ENCODE measurements at places on chromosomes 12 and 14.
A peak's percentile ranks its signal among the peaks of the same experiment; 100 is the strongest.

DNA sequence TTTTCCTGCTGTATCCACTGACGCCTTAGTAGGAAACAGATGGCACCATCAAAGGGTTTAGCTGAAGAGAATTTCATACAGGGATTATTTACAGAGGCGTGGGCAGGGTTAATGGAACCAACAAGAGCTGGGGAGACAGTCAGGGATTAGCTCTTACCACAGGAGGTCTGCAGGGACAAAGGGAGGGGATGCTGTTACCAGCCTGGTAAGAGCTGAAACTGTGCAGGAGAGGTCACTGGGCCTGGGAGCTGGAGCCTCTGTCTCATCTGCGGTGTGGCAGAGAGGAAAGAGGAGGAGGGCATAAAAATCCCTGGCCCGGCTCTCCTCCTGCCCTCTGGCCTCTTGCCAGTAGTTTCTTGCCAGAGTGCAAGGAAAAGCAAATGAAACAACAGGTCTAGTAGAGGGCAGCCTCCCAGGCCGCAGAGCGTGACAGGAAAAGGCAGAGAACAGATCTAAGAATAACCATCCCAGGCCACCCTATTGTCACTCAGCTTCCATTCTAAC is 18.9 kb upstream of the POC1B start:
- DNase-seq: peak; percentile 71

- no peak for DNase-seq
Observed at GRCh38 chr12:52918351-52918750, 13.5 kb upstream of the KRT8 start.

DNA sequence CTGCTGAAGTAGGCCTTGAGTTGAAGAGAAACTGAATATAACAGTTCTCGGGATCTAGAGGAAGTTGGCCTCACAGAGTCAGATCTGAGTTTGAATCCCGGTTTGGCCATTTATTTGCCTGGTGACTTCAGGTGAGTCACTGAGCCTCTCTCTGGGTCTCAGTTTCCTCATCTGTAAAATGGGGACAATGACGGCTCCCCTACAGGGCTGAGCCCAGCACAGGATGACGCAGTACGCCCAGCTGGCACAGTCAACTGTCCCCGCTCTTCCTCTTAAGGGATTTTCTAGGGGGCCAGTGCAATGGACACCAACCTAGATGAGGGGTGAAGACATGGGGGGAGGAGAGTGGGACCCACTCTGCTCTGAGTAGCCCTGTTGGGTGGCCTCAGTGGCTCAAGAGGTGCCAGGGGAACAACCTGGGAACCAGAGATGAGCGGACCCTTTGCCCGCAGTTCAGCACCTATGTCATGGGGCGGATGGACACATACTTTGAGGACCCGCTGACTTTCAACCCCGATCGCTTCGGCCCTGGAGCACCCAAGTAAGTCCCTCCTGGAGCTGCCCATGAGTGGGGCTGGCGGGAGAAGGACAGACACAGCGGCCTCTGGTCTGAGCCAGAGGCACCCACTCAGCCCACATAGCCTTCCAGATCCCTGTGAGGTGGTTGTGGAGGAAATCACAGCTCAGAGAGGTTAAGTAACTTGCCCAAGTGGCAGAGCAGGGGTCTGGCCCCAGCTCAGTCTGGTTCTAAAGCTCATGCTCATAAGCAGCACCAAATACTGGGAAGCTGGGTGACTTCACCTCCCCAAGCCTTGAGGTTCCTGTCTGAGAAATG is 41.1 kb downstream of the CYP46A1 start:
- peak; percentile 33 for DNase-seq

DNA sequence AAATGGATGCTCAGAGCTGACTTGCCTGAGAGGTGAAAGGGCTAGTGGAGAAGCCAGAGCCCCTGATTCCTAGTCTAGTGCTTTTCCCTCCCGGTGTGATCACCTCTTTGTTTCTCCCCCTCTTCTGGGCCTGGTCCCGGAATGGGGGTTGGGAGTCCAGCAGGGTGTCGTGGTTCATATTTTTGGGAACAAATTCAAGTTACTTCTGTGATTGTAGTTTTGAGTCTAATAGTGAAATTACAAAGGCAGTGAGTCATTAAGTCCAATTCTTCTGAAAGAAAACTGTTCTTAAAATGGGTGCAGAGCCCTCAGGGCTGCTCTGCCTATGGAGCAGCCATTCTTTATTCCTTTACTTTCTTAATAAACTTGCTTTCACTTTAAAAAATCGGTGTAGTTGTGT is 7.6 kb downstream of the SUSD6 start:
- DNase-seq: no peak

- no peak for DNase-seq
Observed at GRCh38 chr12:72268386-72268785, 3.8 kb upstream of the TRHDE start.

- DNase-seq: no peak
Observed at GRCh38 chr12:52461693-52462092, 9.7 kb upstream of the KRT6B start.

DNA sequence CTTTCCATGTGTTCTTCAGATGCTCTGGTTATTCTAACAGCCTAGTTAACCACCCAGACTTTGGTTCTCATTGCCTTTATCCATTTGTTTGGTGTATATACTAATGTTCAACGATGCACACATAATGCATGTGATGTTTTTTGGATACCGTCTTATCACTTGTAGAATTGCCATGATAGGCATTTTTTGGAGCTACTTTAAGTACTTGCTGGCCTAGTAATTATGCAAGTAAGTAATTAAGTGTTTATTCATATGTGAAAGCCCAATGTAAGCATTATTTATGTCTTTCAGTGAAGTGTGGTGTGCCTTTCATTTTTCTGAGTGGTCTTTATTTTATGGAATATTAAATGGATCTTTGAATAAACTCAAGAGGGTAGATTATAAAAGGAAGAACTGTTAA is 14.2 kb downstream of the RAP1B start:
- no peak for DNase-seq

DNA sequence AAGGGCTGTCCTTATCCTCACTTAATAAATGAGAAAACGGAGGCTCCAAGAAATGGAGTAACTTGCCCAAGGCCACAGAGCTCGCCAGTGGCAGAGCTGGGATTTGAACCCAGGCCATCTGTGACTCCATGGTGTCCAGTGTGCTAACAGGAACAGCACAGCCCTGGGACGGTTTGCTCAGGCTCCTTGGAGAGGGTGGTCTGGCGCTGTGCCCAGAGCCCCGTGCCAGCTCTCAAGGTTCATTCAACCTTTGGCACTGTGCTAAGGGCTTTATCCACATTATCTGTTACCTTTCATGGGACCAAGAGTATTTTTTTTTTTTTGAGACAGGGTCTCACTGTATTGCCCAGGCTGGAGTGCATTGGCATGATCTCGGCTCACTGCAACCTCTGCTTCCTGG is 8.1 kb downstream of the DAO start:
- no peak for DNase-seq

- no peak for DNase-seq
Observed at GRCh38 chr14:95095996-95096395, 61.3 kb downstream of the DICER1 start.

DNA sequence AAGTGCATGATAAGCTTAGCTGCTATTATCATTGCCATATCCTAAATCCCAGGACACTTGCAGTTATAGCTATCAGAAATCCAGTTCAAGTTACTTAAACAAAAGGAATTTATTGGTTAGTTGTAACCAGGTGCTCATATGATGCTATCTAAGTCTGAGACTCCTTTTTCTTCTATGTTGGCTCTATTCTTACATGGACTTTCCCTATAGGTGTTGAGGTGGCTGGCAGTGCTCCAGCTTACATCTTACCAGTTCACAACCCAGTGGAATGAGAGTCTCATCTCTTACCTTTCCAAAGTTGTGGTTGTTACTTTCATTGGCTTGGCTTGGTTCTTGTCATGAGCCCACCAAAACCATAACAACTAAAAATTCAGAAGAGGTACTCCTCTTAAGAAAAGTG is 94.6 kb downstream of the DACT1 start:
- no peak for DNase-seq

DNA sequence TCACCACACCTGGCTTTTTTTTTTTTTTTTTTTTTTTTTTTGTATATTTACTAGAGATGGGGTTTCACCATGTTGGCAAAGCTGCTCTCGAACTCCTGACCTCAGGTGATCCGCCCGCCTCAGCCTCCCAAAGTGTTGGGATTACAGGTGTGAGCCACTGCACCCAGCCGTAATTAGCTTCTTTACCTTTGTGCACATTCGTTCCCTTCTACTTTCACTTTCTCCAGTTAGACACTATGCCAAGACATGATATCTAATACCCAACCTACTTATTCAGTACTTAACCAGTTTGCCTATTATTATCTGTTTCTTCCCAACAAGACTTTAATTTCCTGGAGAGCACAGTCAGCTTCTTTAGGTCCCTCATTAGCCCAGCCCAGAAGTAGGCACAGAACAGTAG is 5.3 kb downstream of the STYK1 start:
- no peak for DNase-seq

DNA sequence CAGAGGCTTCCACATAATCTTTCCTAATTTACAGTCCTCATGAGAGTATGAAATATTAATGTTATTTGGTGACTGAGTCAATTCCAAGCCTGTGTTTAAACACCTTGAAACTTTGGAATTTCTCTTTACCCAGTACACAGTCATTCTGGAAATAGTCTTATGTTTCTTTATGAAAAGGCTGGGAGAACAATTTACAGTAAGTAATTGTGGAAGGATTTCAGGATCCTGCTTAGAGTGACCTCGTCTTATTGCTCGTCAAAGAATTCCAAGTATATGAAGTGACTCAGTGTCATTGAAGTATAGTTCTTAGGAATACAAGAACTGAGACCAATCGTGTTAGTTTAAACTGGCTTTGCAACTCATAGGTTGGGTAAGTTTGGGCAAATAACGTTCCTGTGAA is 634.2 kb downstream of the SLC16A7 start:
- DNase-seq: no peak

- no peak for DNase-seq
Observed at GRCh38 chr12:127150028-127150427, 1116.9 kb upstream of the TMEM132C start.

GRCh38 chr14:100536721-100537445 is 50.3 kb downstream of the BEGAIN start:
- DNase-seq: no peak

DNA sequence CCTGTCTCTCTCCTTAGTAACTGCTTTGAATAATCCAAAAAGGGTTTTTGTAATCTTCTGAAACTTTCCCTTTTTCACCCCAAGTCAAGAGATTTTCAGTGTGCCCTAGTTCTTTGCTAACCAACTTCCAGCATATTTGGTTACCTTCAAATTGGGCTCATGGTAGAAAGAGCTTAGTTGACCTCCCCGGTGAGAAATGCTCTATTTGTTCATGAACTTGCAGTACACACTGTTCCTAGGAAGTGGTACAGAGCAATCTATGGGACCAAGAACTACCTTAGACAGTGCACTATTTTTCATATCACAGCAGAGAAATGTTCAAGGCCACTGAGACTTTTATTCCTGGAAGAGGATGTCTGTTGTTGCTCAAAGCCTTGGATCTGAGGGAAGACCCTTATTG is 1.7 kb downstream of the USP5 start:
- DNase-seq: no peak

GRCh38 chr12:78293059-78293686 is 462.5 kb downstream of the NAV3 start:
- no peak for DNase-seq
